ENCODE measurements at places on chromosomes 1 and 21. TPM values are rescaled to one million over a fixed set of nuclear protein-coding genes. Genes with fewer than 3 reads are reported as not detected.

The CCDC185 gene
- not detected for total RNA-seq

The ATP6V1G3 gene
- not detected for total RNA-seq

The FBXO44 gene
- total RNA-seq: 16.5 TPM

The A3GALT2 gene
- not detected for total RNA-seq

GRCh38 chr1:11530731-11531311 is 51.9 kb downstream of the DISP3 start:
- DNase-seq: peak; percentile 79
- H3K4me3 ChIP-seq: no peak overlapping the region
- no peak overlapping the region for H3K27ac ChIP-seq
- H3K4me1 ChIP-seq: no peaks in the 10 kb centered on the region
- H3K36me3 ChIP-seq: no peaks in the 10 kb centered on the region

The LCE2B gene
- total RNA-seq: not detected

DNA sequence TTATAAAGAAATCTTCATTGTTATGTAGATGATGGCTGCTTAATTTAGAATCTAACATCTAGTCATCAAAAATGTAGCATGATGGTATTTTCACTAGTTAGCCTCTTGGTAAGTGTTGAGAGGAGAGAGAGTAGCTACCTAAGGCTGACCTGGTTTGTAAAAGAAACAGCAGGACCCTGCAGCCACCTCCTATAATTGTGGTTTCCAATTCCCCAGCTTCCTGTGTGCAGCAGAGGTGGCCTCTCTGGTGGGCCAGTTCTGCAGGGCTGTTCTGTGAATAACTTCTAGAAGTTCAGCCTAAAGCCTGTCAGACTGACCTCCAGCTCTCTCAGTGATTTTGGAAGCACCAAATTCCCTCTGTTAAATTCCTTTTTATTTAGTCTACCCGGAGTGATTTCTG is 246.4 kb upstream of the LRRC7 start:
- H3K27ac ChIP-seq: no peak overlapping the region
- no peaks in the 10 kb centered on the region for H3K36me3 ChIP-seq
- no peak for DNase-seq
- no peaks in the 10 kb centered on the region for H3K4me1 ChIP-seq
- H3K27me3 ChIP-seq: peaks cover 15% of the 10 kb centered on the region

DNA sequence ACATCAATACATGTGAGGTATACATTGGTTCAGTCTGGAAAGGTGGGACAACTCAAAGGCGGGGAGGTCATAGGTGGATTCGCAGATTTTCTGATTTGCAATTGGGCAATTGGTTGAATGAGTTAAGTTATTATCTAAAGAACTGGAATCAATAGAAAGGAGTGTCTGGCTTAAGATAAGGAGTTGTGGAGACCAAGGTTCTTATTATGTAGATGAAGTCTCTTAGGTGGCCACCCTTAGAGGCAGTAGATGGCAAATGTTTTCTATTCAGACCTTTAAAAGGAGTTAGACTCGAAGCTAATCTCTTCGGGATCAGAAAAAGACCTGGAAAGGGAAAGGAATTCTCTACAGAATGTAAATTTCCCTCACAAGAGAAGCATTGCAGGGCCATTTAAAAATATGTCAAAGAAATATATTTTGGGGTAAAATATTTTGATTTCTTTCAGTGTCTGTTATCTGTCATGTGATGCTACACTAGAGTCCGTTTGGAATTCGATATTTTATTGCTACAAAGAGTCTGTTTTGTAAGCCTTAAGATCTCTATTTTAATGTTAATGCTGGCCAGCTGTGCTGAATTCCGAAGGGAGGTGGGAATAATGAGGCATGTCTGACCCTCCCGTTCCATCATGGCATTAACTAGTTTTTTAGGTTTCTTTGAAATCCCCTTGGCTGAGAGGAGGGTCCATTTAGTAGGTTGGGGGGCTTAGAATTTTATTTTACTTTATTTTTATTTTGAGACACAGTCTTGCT is 265.1 kb downstream of the PTPRU start:
- no peak overlapping the region for H3K4me3 ChIP-seq
- H3K4me1 ChIP-seq: no peaks in the 10 kb centered on the region
- peaks cover 40% of the 10 kb centered on the region for H3K27me3 ChIP-seq
- H3K27ac ChIP-seq: no peak overlapping the region

DNA sequence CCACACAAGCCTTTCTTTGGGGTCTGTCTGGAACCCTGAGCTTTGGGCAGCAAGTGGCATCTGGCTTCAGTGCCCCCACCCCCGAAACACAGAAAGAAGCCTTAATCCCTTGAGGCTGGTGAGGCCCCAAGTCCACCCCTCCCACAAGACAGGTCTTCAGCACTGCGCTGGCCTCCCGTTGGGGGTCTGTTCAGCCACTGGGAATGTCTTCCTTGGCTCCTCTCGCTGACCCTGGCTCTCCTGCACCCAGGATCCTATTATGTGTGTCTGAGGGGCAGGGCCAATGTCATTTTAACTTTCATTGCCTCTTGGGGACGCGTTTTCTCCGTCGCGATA is 26.9 kb downstream of the ATP8B2 start:
- peaks cover 13% of the 10 kb centered on the region for H3K36me3 ChIP-seq
- H3K4me3 ChIP-seq: peak overlapping the region; percentile 76
- no peak for DNase-seq
- H3K27me3 ChIP-seq: peaks cover 2% of the 10 kb centered on the region
- H3K4me1 ChIP-seq: peaks cover 24% of the 10 kb centered on the region

DNA sequence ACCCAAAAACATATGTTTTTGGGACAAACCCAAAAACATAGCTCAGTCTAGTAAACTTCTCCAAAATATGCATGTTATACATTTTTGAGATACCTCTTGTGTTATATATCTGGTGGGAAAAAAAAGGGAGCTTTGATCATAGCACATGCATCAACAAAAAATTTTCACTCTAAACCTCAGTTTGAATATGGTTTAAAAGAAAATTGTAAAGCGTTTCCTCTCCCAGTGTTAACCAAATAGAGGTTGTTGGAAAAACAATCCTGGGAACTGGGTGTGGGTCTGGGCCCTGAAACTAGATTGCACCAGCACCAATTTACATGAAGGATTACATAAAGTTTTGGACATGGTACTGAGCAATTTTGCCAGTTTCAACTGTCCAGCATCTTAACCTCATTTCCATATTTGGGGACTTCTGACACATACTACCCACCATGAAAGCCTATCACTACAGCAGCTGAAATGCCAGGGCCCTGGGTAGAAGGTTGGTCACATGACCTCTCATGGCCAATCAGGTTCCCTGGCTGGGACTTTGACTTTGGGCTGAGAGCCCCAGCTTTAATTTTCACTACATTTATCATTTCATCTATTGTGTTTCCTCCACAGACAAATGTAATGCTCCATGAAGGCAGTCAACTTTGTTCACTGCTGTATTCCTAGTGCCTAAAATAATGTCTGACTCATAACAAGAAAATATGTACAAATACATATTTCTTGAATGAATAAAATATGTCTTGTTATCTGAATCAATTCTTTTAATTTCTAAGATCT is 150.7 kb downstream of the SETD4 start:
- no peak overlapping the region for H3K4me3 ChIP-seq
- H3K27ac ChIP-seq: peak overlapping the region; percentile 62
- H3K27me3 ChIP-seq: no peaks in the 10 kb centered on the region
- no peaks in the 10 kb centered on the region for H3K36me3 ChIP-seq

- H3K27ac ChIP-seq: no peak overlapping the region
- no peak overlapping the region for H3K4me3 ChIP-seq
- peaks cover 24% of the 10 kb centered on the region for H3K4me1 ChIP-seq
- H3K27me3 ChIP-seq: no peaks in the 10 kb centered on the region
These were observed 352.4 kb downstream of the USP25 start for GRCh38 chr21:16082038-16082816.

The OR6N1 gene
- total RNA-seq: not detected
